ENCODE measurements at places on chromosomes 12 and 14. TPM values are rescaled to one million over a fixed set of nuclear protein-coding genes. Genes with fewer than 3 reads are reported as not detected.

Gene ASCL1
- total RNA-seq = not detected

Gene KRT72
- total RNA-seq = not detected

Gene COL2A1
- total RNA-seq = 0.18 TPM

Gene SLC15A4
- 35.0 TPM for total RNA-seq

Gene SIX6
- not detected for total RNA-seq

Data from smooth muscle cell of the umbilical artery (primary cell).